ENCODE measurements at places on chromosomes 12 and 14.

DNA sequence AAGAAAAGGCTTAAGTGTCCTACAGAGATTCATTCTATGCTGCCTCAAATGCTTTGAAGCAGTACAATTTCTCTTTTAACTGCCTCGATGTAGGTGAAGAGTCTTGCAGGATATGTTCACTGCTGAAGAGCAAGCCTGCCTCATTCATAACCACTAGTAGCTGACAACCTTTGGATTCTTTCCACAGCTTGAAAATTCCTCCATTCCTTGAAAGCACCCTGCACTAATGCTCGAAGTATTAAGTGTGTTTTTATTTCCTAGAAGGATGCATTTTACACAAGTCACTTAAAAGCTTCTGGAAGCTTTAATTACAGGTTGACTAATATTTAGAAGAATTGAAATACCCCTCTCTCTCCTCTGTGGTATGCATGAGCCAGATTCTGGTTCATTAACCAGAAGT lies 429.4 kb downstream of the DIO2 start:
- DNase-seq = no peak

DNA sequence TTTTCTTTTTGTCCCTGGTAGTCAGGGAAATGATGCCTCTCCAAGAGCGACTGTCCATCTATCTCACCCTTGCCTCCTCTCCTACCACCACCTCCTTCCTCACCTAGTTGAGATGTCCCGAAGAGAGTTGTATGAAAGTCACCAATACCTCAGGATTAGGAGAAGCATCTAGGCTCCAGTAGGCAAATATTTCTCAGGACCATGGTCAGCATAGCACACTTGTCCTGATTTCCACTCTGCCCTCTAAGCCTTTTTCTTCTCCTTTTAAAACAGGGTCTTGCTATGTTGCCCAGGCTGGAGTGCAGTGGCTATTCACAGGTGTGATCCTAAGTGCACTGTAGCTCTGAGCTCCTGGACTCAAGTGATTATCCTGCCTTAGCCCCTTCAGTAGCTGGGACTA lies 268.4 kb upstream of the PELI2 start:
- DNase-seq = no peak

- DNase-seq = no peak
Measured at GRCh38 chr14:103594265-103594664, 31.5 kb downstream of the COA8 start.

DNA sequence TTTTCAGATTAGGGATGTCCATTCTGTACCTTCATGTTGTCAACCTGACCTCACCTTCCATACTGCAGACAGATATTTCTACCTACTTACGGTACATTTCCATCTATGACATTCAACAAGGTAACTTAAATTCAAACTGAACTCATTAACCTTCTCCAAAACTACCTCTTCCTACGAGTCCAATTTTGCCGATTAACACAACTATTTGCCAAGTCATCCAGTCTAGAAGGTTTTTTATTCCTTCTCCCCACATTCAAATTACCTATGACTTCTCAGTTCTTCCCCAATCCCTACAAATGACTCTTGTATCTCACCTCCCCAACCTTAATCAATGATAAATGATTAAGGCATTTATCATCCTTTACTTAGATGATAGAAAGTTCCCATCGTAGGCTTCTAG lies 23.6 kb downstream of the SPTSSA start:
- DNase-seq = no peak
